Stimulated activated CD4-positive, alpha-beta T cell treated with anti-CD3 and anti-CD28 coated beads, TNF-alpha, amount 100 ng/mL, for 24 hours (primary cell): ENCODE measurements at places on chromosomes 5 and 9.
A peak's percentile ranks its signal among the peaks of the same experiment; 100 is the strongest.

DNA sequence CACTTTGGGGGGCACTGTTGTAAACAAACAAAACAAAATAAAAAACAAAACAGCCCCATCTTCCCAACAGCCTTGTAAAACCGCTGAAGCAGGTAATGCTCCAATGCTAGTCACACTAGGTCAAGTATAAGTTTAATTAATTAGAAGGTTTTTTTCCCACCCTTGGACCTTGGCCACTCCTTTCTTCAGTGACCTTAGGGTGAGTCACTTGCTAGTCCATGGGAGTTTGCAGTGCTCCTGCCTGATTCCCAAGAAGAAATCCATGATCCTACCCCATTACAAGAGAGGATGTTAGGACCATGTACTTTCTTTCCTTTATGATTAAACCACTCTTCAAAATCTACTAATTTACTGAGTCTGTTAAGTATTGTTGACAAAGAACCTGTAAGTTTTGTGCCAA lies 192.2 kb upstream of the CDKN2B start:
- no peak for DNase-seq

DNA sequence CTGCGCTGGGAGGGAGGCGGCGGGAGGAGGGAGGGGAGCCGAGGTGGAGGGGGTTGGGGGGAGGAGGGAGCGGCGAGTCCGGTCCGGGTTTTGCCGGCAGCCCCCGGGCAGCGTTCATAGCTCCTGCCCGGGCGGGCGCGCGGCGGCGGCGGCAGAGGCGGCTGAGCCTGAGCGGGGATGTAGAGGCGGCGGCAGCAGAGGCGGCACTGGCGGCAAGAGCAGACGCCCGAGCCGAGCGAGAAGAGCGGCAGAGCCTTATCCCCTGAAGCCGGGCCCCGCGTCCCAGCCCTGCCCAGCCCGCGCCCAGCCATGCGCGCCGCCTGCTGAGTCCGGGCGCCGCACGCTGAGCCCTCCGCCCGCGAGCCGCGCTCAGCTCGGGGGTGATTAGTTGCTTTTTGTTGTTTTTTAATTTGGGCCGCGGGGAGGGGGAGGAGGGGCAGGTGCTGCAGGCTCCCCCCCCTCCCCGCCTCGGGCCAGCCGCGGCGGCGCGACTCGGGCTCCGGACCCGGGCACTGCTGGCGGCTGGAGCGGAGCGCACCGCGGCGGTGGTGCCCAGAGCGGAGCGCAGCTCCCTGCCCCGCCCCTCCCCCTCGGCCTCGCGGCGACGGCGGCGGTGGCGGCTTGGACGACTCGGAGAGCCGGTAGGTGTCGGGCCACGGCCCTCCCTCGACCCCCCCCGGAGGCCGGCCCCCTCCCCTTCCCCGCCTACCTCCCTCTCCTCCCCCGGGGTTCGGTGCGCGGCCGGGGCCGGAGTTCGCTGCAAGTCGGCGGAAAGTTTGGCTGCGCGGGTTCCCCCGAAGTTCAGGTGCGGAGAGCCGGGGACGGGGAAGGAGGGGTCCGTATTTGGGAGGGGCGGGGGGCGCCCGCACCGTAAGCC lies at the start of gene CXXC5:
Gene CXXC5 (plus strand): TSS at position 145 of the 877 bp plus-strand sequence. CDS start 32,175 bp downstream, outside the sequence.
- peak; percentile 59 for DNase-seq

DNA sequence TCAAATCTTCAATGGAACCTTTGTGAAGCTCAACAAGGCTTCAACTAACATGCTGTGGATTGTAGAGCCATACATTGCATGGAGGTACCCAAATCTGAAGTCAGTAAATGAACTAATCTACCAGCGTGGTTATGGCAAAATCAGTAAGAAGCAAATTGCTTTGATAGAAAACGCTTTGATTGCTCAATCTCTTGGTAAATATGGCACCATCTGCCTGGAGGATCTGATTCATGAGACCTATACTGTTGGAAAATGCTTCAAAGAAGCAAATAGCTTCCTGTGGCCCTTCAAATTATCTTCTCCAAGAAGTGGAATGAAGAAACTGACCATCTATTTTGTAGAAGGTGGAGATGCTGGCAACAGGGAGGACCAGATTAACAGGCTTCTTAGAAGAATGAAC lies 54.7 kb upstream of the TTC39B start:
- no peak for DNase-seq

DNA sequence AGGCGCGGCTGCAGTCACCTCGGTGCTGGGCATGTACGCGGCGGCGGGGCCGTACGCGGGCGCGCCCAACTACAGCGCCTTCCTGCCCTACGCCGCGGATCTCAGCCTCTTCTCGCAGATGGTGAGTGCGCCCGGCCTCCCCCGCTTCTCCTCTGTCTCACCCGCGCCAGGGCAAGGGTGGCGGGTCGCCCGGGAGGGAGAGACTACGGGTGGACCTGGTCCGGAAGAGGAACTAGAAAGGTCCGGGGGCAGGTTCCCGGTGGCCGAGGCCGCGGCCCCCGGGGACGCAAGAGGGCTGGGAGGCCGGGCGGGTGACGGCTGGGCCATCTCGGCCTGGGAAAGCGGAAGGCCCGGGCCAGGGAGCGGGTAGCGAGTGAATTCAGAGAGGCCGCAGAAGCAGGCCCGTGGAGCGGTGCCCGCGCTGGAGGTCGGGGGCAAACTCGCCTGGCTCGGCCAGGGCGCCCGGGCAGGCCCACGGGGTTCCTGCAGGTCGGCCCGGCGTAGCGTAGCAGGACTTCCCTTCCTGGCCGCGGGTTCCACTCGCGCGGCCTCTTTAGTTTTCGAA lies 711 bp downstream of the IRX1 start:
- no peak for DNase-seq

GRCh38 chr9:115759426-115759825 lies 394.2 kb upstream of the PAPPA start:
- DNase-seq: no peak

DNA sequence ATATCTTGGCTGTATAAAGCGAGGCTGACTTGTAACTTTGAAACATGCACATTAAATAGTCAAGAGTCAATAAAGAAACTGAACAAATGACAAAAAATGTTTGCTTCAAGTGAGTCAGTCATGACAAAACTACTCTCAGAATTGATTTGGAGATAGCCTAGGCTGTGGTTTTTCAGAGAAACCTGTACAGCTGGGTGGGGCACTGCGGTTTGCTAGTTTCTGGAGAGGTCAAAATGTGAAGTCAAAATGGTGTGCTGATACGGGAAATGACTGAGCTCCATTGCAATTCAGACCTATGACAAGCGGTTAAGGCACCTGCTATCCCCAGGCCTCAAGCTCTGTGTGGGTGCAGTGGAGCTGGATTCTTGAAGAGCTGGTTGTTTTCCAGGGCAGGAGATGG lies 10.3 kb upstream of the CD180 start:
- DNase-seq: peak; percentile 70

DNA sequence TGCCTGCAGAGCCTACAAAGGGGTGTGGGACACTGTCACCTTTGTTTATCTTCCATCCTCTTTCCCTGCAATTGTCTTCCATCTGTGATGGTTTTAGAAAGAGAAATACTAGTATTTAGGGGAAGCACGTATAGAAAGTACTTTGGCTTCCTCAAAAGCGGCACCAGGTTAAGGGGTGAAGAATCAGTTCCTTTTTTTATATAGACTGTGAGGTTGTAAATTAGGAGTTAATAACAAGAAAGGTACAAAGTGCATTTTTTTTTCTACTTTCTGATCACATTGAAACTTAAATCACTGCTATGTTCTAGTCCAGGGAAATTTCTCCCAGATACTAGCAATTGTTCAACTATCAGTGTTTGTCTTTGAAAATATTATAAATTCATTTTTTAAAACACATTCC lies 219.3 kb downstream of the CEMIP2 start:
- no peak for DNase-seq

GRCh38 chr9:621201-621855 lies 220.2 kb upstream of the DMRT1 start:
- DNase-seq: no peak

GRCh38 chr5:33241802-33242201 lies 199.0 kb upstream of the TARS1 start:
- no peak for DNase-seq

- DNase-seq: no peak
Measured at GRCh38 chr9:27065288-27065687, 43.7 kb upstream of the TEK start.

DNA sequence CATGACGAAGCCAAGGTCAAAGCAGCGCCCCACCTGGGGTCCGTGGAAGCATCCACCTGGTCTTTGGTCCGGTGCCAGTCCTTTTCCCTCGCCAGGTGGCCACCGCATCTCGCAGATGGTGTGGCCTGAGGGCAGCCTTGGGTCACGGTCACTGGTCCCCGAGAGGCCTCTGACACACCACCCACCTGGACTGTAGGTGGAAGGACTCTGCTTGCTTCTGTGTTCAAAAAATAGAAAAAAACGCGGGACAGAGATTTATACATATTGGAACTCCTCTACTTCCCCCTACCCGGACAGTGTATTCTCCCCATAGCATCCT lies 466 bp upstream of the TTC39B start:
- no peak for DNase-seq

GRCh38 chr9:77541055-77541454 lies 107.1 kb downstream of the GNA14 start:
- no peak for DNase-seq
